ENCODE measurements at places on chromosomes 13 and 19.
A peak's percentile ranks its signal among the peaks of the same experiment; 100 is the strongest.

- no peak for DNase-seq
Observed at GRCh38 chr19:9565900-9566705, 18.2 kb downstream of the ZNF121 start.

GRCh38 chr19:44720945-44721344 lies 22.0 kb downstream of the CEACAM16 start:
- no peak for DNase-seq

DNA sequence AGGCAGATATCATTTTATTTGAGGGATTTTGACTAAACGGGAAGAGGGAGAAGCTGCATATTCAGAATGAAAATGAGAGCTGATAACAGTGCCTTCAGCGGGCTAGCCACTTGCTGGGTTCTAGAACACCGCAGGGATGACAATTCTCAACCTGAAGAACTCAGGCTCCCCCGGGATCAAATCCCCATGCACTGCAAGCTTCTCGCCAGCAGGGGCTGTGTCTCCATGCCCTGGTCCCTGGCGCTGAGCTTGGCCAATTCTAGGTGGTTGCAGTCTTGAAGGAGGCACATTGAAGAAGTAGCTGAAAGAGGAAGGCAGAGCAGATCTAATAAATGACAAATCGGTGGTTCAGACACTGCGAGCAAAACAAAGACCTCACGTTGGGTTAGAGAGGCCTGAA lies 128.7 kb downstream of the UQCRFS1 start:
- no peak for DNase-seq

GRCh38 chr19:56837492-56838023 lies 3.0 kb downstream of the PEG3 start:
- no peak for DNase-seq

- no peak for DNase-seq
Observed at GRCh38 chr13:23861310-23861709, 27.9 kb downstream of the MIPEP start.

- DNase-seq, result no peak
Observed at GRCh38 chr13:109870274-109870673, 83.9 kb upstream of the IRS2 start.

DNA sequence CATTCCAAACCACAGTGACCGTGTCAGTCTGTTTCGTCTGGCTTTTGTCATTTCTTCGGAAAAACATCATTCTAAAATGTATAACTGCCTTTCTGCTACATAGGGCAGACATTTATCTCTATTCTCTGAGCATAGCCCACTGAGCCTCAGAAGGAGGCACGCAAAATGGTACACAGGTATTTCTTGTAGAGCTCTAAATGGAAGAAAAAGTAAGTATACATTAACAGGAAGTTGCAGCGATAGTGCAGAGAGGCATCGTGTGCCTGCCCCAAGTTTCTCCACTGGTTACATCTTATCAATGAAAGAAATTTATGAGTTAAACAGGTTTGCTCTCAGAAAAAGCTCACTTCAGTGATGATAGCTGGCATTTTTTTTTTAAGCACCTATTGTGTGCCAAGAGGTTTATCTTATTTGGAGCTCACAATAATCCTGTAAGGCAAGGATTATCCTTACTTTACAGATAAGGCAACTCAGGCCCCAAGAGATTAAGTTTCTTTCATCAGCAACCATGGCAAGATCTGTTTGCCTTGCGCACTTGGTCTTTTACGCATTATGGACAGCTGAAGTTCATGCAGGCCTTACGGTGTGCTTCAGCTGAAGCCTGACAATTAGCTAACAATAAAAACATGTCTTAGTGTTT lies 1.2 kb upstream of the RCBTB2 start:
- no peak for DNase-seq

- no peak for DNase-seq
Observed at GRCh38 chr19:33400856-33401682, 27.6 kb downstream of the CEBPG start.

DNA sequence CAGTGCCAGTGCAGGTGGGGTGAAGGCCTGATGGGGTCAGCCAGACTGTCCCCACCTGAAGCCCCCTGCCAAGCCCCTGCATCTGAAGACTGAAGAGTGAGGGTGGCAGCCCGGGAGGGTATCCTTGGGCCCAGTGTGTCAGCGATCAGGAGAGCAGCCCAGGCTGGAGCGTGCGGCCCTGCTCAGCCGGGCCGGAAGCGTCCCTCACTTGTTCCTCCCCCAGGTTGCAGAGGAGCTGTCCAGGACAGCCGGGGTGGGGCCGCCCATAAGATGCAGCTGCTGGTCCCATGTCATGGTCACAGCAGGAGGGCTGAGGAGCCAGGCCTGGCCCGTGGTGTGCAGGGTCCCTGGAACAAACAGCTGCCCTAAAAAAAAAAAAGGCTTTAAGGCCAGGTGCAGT lies 55.4 kb downstream of the KDM4B start:
- DNase-seq, result no peak

- DNase-seq, result no peak
Observed at GRCh38 chr13:44795176-44795575, 194.1 kb downstream of the NUFIP1 start.

- DNase-seq, result no peak
Observed at GRCh38 chr13:87244256-87244890, 426.8 kb upstream of the SLITRK5 start.

GRCh38 chr13:81017513-81018152 lies 676.7 kb upstream of the SPRY2 start:
- DNase-seq, result no peak

DNA sequence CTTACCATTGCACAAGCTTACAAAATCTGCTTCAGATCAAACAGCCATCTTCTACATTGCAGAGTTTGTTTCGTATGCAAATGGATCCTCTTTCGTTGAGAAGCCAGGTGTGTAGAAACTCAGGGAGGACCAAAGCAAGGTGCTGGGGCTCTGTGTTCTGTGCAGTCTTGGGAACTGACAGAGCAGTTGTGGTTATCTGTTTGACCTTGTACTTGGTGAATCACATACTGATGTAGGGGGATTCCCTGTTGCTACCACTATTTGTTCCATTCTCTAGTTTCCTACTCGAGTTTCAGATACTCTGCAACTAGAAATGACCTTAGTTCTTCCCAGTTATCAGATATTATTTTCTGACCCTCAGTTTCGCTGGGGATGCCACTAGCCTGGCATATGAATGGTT lies 95.2 kb upstream of the CLDN10 start:
- no peak for DNase-seq

DNA sequence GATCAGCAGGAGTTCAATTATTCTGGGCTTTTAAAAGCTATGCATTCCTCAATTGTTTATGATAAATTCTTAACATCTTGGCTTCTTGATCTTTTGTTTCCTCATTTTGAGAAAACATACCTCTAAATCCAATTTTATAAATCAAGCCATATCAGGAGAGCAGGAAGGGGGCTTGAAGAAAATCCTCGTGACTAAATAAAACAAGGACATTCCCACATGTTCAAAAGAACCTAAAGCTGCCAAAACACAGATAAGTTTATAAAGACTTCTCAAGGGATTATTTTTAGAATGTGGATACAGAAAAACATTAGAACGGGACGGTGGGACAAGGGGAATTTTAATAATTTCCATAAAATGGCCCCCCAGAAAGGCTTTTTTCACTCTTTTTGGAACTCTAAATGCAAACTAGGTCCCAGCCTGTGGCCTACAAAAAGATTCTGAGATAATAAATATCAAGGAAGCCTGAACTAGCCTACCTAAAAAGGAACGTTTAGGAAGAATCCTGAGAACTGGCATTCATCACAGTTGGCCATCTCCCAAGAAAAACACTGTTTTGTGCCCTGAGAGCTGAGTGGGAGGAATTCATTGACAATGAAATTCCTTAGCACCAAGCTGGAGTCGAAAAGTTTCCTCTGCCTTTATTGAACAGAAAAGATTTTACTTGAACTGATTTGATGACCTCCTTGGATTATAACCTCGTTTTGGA lies 30.1 kb downstream of the ZAR1L start:
- no peak for DNase-seq

DNA sequence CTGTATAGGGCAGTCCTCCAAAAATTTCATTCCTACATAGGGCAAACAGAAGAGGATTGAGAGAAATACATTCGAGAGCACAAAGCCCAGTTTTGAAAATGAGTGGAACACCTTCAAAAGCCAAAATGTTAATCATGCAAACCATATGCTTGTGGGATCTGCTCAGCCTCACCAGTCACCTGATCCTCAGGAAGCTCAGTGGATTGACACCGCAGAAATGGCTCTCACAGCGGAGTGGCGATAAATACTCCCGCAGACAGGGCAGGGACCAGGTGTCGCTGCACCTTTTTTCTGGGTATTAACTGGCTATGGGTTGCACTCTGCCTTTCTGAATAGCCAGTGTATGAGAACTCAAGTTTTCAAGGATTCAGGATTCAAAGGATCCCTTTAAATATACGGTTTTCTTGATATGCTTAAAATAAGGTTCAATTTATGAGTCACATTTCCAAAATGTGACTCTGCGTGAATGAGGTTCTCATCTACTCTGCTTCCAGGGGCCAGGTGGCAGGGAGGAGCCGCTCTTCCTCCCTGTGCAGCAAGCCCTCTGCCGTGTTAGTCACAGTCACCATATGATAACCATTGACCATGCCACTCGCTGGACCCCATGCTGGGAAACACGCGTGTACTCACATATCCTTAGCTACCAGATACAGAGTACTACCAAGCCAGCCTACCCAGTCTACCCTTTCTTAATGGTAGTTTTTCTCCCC lies 18.3 kb upstream of the DHRS12 start:
- DNase-seq, result peak; percentile 40
